Caki2 (cell line): ENCODE measurements at places on chromosomes 2 and 18.

DNA sequence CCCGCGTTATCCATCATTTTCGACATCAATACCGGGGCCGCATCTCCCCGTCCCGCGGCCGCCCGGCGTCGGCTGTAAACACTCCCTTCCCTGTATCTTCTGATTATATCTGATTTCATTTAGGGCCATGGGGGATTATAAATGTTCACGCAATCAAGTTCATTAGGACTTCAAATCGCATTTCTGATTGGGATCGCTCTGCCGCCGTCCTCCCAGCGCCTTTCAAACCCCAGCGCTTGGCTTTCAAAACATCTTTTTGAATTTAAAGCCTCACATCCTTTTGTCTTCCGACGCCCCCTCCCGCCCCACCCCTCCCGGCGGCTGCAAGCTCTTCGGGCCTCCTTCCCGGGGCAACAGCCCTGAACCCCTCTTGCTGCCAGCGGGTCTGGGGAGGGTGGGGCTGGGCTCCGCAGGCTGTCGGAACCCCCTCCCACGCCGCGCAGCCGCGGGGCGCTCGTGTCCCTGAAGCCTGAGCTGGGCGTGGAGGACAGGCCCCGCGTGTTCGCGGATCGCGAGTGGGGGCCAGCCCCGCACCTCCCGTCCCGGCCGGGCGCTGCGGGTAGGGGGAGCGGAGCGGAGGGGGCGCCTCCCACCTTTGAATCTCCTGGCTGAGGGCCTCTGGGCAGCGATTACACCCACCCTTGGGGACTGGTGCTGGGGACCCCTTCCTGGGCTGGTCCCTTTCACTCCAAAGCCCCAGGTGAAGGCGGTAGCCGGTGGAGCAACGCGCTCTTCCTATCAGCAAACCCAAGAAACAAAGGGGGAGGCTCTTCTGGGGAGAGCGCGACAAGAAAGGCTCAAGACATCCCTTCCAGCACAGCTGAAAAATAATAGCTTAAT lies 11.3 kb upstream of the GBX2 start:
- DNase-seq = no peak

- DNase-seq = no peak
Measured at GRCh38 chr2:43707255-43708015, 31.2 kb upstream of the C1GALT1C1L start.

DNA sequence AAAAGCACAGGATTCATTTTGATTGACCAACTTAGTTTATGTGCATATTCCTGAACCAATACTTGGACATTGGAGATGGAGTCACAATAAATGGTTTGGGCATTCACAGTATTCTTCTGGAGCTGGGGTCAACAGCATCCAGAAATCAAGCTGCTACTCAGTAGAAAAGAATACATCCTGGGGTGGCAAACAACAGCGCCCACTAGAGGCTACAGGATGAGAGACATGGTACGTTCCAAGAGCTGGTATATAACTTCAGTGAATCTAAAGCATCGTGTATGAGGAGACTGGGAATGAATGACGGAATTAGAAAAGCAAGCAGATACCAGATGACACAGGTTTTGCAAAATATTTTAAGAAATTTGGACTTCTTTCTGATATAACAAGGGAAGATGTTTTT lies 142.9 kb upstream of the FIGN start:
- no peak for DNase-seq

GRCh38 chr2:11771971-11772615 lies 25.7 kb downstream of the LPIN1 start:
- no peak for DNase-seq

DNA sequence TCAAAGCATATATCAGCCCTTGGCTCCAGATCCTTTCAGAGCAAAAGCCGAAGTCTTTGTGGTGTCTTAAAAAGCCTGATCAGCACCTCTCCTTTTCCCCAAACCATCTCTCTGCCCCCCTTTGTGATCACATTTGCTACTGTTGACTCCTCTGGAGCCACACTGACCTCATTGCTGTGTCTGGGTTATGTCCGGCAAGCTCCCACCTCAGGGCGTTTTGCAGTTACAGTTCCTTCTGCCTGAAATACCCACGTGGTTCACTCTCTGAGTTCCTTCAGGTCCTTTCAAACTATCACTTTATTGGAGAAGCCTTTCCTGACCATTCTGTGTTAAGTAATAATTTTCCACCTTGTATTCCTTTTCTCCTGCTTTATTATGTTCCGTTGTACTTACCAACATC lies 11.8 kb downstream of the C2orf69 start:
- no peak for DNase-seq

- no peak for DNase-seq
Measured at GRCh38 chr2:43323857-43324256, 97.5 kb upstream of the ZFP36L2 start.
